ENCODE measurements at places on chromosomes 2 and 18. TPM values are rescaled to one million over a fixed set of nuclear protein-coding genes. Genes with fewer than 3 reads are reported as not detected.

GRCh38 chr2:233185963-233186362 is 65.5 kb upstream of the ATG16L1 start:
- DNase-seq = no peak

DNA sequence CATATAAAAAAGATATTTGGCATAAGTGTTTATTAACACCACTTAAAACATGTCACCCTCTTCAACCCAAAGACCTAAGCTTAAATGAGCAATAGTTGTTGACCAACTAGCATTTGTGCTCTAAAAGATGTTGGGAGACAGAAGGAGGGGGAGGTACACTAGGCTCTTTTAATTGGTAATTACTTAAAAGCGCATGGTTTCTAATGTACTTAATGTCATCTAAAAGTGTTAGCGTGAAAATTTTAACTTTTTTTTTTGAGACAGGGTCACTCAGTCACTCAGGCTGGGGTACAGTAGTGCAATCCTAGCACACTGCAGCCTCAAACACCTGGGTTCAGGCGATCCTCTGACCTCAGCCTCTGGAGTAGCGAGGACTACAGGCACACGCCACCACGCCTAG is 5.5 kb downstream of the WDSUB1 start:
- DNase-seq = no peak

DNA sequence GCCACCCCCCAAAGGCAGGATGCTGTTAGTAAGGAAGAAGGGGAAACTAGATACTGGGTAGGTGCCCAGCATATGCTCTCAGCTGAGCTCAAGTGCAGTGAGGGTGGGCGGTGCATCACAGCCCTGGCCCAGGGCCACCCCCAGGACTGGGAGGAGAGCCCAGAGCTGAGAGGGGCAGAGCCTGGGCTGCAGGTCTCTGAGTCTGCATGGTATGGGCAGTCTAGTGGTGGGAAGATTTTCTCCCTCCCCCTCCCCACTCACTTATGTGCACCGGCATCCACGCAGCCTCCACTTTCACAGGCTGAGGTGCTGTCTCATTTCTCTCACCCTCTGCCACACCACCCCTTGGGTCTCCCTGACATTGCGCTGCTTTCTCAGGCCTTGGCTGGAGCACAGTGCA is 48.5 kb upstream of the CAB39 start:
- DNase-seq = no peak

DNA sequence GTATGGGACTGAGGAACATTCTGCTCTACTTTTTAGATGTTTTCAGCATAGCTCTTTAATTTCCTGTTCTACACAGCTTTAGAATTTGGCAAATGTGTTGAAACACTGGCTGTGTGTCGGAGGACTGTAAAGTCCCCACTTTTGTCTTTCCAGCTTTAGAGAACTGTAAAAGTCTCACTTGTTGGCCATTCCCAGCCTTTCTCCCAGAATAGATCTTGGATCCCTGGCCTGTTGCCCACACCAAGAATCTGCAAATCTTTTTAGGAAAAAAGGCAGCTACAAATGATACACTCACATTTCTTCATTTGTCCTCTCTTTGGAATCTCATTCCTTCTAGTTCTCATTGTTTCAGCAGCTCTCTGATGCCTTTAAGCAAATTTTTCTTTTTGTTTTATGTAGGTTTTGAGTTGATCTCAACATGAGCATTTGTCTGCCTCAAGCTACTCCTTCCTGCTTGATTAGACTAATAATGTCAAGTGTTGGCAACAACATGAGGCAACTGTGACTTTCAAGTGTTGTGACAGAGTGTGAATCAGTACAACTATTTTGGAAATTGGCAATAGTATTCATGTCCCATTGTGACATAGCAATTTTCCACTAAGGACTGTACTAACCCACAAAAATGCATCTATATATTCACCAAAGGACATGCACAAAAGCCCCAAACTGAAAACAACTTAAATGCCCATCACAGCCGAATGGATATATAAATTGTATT is 610.8 kb downstream of the EPHA4 start:
- DNase-seq = no peak

- no peak for DNase-seq
Measured at GRCh38 chr2:85445316-85446295, 27.1 kb downstream of the SH2D6 start.

DNA sequence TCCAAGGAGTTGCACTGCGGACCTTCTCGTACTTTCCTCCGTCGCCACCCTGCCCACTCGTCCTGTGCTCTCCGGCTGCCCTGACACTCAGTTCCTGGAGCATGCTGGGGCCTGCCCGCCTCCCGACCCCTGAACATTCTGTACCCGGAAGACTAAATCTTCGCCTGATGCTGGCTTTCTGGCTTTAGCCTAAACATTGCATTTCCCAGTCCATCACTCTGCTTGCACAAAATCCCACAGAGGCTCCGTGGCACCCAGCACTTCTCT is 550 bp upstream of the SFXN5 start:
- DNase-seq = no peak

- DNase-seq = no peak
Measured at GRCh38 chr2:74332550-74333174, 10.6 kb downstream of the SLC4A5 start.

GRCh38 chr2:25618676-25619075 is 54.7 kb downstream of the DTNB start:
- no peak for DNase-seq

DPYSL5 gene
- not detected for polyA plus RNA-seq

DNA sequence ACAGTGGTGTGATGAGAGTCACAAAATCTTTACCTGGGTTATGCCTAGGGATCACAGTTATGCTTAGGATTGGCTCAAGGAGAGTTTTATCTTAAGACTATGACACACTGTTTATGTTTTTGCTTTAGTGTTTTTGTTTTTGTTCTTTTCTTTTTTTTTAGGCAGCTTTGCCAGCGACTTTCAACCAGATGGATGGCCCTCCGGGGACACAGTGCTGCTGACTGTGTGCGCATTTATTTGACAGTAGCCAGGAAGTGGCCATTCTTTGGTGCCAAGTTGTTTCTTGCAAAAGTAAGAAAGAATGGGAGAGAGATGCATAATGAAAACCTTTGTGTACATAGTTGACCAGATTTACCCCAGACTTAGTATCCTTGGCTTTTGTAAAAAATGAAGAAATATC is 15.1 kb upstream of the DYNC2LI1 start:
- no peak for DNase-seq

- no peak for DNase-seq
Measured at GRCh38 chr2:164538240-164538866, 82.9 kb downstream of the GRB14 start.
